ENCODE measurements at places on chromosomes 13 and 19. TPM values are rescaled to one million over a fixed set of nuclear protein-coding genes. Genes with fewer than 3 reads are reported as not detected.

DNA sequence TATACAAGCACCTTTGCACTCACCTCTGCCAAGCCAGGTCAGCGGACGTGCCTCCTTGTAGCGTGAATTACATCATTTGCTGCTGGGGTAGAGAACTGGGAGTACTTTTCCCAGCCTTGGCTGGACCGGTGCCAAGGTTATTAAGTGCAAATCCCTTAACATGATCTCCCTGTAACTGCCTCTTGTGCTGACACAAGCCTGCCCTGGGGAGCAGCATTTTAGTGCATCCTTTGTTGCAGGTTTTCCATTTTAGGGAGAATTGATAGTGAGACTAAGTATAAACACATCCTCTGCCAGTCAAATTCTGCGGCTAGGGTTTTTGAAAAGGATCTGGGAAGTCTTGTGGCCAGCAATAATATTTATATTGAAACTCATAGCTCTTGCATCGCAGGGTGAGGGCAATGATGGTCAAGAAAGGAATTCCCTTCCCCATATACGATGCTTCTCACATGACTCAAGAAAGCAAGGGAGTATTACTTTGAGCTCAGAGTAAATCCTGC, 32.7 kb upstream of the DCLK1 start:
- DNase-seq = peak; percentile 83

GRCh38 chr13:97385146-97385545, 48.8 kb upstream of the RAP2A start:
- DNase-seq = no peak

- DNase-seq = peak; percentile 44
Measured at GRCh38 chr13:101985321-101985720, 416.5 kb downstream of the FGF14 start.

DNA sequence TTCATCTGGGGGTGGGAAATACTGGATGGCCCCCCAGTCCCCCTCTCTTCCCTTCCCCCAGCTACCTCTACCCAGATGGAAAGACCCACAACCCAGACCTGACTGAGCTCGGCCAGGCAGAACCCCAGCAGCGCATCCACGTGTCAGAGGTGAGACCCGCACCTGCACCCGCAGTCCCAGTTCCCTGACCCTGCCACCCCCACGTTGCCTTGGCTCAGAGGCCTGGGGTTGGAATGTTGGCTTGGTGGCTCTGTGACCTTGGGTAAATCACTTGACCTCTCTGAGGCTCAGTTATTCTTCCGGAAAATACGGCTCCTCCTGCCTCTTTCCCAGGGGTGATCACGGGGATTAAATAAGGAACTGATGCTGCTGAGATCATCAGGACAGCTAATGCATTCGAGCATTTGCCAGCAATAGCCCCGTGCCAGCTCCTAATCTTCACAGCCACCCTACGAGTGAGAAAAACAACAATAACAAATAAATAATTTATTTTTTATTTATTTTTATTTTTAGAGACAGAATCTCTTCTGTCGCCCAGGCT, 12.3 kb downstream of the CBLC start:
- no peak for DNase-seq

DNA sequence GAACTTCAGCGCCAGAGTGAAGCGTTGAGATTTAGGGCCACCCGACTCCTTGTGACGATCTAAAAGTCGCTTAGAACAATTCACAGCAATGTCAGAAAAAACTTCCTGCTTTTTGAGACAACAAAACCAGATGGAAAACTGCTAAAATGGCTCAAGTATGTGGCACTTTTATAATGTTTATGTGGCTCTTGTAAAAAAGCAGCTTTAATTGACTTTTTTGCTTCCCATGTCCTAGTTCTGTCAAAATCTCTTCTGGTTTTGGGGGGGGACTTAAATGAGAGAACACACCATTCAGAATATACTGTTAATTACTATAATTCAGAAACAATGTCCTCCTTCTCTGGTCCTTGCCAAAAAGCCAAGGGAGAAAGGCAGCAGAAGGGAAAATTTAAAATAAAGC, 154.7 kb upstream of the LSM14A start:
- DNase-seq = no peak

THSD1 gene
- polyA plus RNA-seq = 5.7 TPM

C19orf85 gene
- not detected for polyA plus RNA-seq

DNAAF3 gene
- polyA plus RNA-seq = 10.2 TPM

SARS2 gene
- 37.5 TPM for polyA plus RNA-seq
